ENCODE measurements at places on chromosomes 5 and 9.

GRCh38 chr5:96148376-96148775, 186.7 kb upstream of the ELL2 start:
- DNase-seq = no peak

DNA sequence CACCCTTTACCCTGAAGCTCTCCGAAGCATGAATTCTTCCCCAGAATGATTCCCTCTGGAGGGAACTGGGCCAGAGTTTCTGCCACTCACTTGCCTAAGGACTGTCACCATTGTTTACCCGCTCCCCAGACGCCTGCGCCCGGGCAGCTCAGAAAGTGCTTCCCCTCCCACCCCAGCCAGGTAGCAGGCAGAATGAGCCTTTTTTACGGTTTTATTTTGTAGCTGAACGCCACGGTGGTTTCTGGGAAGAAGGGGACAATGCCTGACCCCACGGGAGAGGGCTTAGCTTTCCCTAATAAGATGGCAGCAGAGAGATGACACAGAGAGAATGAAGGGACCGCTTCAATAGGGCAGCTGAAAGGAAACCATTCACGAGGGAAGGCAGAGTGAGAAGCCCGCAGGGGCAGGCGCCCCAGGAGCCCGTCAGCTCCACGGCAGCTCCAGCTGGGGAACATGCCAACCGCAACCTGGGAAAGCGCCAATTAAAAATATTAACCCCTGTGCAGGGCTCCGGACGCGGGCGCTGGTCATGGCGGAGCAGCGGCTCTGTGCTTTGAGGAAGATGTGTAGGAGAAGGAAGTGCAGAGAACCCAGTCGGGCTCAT, 20.4 kb upstream of the NTNG2 start:
- no peak for DNase-seq

DNA sequence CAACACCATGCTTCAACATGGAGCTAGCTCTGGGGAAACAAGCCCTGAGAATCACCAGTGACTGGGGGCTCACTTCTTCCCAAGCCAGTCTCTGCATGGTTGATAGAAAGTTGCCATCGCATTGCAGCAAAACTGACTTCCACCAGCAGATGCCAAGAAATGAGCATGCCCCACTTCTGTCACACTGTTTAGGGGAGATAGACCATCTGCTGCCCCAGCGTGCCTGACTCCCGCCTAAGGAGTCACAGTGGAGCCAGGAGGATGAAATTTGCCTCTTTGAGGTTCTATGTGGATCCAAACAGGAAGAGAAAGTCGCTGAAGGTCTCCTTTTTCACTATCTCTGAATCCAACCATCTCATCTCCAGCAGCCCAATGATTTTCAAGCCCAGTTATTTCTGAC, 116.7 kb upstream of the SLIT3 start:
- DNase-seq = no peak

DNA sequence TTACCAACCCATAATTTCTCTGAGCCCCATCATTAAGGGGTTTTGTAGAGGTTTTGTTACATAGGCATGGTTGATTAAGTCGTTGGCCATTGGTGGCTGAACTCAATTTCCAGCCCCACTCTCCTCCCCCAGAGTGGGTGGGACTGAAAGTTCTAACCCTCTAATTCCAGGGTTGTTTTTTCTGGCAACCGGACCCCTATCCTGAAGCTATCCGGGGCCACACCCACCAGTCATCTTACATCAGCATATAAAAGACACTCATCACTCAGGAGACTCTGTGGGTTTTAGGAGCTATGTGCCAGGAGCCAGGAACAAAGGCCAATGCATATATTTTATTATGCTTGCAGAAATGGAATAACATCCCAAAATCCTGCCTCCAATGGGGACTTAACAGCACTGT, 186.0 kb downstream of the NXNL2 start:
- no peak for DNase-seq

GRCh38 chr5:76664079-76664478, 40.9 kb upstream of the F2RL2 start:
- no peak for DNase-seq

DNA sequence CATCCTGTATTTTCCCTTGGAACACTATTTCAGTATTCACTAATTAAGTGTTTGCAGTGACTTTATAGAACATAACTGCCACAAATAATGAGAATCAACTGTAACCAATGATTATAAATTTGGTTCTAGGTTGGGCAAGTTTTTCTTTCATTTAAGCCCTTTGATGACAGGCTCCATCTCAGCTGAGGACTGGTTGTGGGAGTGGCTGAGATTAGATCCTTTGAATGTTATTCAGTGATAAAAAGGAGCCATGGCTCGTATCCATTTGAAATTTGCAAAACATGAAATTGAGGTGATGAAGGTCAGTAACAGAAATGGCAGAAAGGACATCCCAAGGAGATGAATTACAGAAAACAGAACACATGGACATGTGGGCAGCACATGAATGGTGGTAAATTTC, 138.1 kb upstream of the PCA3 start:
- DNase-seq = no peak

DNA sequence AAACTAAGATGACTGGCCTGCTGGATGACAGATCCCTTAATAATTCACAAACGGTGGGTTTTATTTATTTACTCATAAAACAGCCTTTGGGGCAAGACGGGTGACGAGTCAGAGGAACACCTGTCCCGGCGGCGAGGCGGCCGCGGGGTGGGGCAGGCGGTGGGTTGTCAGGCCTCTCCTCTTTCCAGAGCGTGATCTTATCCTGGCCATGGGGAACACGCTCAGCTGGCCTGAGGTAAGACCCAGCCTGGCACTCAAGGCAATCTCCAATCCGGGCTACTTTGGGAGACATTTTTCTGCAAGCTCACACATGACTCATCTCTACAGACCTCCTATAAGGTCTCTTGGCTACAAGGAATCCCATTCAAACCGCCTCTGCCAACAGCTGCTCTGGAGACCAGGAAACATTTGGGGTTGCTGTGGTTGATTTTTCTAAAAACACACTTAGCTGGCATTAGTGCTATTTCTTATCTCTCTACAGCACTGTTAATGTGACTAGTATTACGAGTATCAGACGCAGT, 6.3 kb downstream of the RAPGEF1 start:
- no peak for DNase-seq

DNA sequence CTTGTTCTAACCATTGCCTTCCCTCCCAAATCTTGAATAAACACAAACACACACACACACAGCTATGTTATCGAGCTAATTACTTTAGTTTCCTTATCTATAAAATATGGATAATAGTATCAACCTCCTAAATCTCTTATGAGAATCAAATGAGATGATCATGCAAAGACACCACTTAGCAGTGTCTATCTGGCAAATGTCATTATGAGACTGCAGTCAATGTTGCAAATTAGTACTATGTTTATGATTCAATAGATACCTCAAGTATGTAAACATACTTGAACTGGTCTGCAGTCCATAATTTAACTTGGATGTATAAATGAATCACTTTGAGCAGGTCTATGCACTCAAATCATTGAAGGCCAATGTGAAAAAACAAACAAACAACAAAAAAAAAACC, 22.2 kb upstream of the ERAP2 start:
- DNase-seq = no peak

DNA sequence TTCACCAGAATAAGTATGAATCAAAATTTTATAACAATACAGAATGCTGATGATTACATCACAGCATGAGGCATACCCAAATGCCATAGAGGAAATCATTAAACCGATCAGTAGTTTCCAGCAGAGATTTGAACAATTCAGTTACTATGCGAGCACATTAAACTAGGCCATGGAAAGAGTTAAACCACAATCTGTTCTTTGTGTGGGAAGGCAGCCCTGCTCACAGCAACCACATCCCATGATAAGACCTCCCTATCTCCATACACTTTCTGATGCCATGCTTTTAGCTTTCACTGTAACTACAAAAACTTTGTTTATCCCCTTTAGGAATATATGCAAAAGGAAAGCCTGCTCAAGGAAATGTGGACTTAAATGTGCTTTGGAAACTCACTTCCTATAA, 4.5 kb downstream of the NFIB start:
- DNase-seq = no peak

DNA sequence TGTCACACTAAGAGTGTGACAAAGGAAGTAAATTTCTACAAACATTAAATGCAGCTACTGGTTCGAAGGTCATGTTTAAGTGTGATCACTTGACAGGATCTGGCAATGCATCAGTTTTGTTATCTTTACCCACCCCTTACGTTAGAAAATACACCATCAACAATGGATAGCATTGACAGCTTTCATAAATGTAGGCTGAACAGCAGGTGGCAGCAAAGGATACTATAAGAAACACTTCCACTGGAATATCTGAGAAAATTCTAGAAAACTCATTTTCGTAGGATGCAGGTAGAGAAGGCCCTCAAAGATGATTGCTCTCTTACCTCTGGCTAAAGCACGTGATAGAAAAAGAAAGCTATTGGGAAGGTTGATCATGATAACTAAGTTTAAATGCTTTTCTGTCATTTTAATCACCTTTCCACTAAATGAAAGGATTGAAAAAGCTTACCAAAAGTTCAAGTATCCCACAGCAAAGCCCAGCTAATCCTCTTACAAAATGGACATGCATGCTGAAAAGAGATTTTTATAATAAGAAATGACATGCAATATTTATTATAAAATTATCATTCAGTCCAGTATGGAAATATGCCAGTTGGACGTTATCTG, 292.5 kb downstream of the PARP8 start:
- no peak for DNase-seq

Data from sciatic nerve (tissue), 2 donors.